Stimulated activated CD8-positive, alpha-beta memory T cell treated with anti-CD3 and anti-CD28 coated beads, Interleukin-7, amount 100 ng/mL, for 1 hour (primary cell): ENCODE measurements at places on chromosomes 13 and 19.

- no peak for DNase-seq
Measured at GRCh38 chr13:113138792-113139551, 16.4 kb downstream of the F10 start.

- DNase-seq: no peak
Measured at GRCh38 chr13:24381541-24382265, 72.3 kb downstream of the C1QTNF9 start.

GRCh38 chr19:18085702-18086457 is 854 bp downstream of the IL12RB1 start:
- no peak for DNase-seq

DNA sequence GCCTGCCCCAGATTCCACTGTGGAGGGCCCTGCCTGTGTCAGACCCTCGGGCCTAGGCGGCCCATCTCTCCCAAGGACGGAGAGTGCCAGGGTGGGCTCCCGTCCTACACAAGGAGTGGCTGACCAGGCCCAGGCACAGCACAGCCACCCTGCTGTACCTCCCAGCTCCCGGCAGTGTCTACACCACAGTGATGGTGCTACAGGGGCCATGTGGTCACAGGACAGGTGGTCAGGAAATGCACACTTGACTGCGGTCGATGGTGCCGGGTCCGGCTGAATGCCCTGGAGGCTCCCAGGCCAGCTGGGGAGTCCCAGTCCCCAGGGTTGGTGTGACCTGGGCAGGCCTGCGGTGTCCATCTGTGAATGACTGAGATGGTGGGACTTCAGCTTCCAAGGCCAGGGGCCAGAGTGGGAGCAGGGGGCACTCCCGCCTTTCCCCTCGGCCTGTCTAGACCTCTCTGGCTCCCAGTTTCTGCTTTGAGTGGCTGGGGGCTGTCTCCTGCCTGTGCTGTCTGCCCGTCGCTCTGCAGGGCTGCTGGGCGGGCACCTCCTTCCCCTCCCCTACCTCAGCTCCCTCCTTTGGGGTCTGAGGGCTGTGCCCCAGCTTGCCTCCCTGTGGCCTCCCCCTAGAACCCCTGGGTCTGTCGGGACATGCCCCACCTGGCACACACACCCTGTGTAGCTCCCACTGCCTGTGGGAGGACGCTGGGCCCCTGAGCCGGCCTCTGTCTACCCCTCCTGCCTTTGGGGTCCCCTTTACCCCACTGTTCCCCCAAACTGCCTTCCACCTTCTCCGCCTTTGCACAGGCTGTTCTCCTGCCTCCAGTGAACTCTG is 12.5 kb downstream of the DDA1 start:
- no peak for DNase-seq

DNA sequence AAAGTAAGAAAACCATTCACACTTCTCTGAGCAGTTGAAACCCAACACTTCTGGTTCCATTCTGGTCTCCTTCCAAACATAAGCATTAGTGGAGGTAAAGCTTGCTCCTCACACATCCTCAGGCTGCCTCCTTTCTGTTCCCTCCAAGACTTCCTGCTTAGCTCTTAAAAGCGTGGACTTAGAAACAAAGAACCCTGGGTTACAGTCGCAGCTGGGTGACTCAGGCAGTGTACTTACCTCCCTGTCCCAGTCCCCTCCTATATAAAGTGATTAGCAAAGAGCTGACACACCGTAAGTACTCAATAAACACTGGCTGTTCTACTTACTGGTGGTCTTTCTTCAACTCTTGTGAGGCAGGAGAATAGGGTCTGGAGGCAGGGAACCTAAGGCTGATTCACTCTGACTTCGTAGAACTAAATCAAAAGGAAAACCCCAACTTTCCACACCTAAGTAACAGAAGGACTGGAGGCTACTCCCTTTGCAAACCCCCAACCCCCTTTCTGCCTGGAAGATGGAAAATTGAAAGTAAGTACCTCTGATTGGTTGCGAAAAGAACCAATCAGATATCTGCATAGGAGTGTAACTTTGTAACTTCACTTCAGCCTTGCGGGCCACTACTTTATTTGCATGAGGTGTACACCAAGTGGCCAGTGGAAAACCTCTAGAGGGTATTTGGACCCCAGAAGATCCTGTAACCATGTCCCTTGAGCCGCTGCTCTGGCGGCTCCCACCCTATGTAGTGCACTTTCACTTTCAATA is 165.4 kb downstream of the SUCLA2 start:
- no peak for DNase-seq

DNA sequence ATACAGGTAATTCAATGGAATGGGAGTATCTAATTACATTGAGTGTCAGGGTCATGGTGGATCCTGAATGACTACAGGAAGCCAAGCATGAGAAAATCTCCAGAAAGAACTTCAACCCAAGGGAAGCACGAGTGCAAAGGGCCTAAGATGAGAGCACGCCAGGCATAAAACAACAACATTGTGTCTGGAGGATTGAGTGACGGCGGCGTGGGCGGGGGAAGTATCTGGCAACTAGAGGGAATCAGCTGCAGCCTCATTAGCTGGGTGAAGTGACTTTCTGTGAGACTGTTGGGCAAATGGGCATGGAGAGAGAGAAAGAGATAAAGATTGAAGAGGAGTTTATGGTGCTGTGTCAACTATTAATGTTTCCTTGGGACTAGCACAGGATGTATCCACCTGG is 194.3 kb downstream of the GPC6 start:
- no peak for DNase-seq
